ENCODE measurements at places on chromosomes 12 and 14.

DNA sequence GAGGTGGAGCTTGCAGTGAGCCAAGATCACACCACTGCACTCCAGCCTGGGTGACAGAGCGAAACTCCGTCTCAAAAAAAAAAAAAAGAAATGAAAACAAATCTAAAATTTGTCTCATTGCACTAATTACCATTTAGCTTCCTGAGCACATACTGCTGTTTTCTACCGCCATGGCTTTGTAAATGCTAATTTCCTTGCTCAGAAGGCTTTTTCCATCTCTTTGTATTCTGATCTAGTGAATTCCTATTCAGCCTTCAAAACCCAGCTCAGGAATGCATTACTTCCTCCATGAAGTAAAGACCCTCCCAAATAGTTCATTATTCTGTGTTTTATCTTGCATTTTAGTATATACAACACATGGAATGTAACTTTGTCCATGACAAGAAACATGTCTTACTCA is 33.6 kb downstream of the CEP83 start:
- no peak for DNase-seq

- no peak for DNase-seq
These were observed 115.0 kb downstream of the EMP1 start for GRCh38 chr12:13311551-13311950.

- no peak for DNase-seq
These were observed 1.1 kb upstream of the HDAC7 start for GRCh38 chr12:47820631-47821345.

DNA sequence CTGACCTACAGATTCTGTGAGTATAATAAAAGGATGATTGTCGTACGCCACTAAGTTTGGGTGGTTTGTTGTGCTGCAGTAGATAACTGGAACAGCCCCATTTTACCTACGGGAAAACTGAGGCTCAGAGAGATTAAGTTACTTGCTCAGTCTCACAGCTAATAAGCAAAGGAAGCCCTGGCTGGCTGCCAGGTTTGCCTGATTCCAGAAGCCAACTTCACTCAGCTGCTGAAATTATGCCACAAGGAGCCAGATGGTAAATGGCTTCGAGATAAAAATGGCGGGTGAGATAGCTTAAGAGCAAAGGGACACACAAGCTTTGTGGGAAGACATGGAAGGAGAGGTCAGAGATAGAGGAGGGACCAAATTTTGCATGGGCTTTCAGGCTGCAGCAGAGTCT is 191.5 kb upstream of the NOS1 start:
- DNase-seq = no peak

GRCh38 chr12:105205322-105206048 is 30.5 kb downstream of the APPL2 start:
- no peak for DNase-seq

GRCh38 chr14:77036484-77037214 is 8.1 kb upstream of the IRF2BPL start:
- DNase-seq = no peak
